ENCODE measurements at places on chromosomes 3 and 15. TPM values are rescaled to one million over a fixed set of nuclear protein-coding genes. Genes with fewer than 3 reads are reported as not detected.
A peak's percentile ranks its signal among the peaks of the same experiment; 100 is the strongest.

KIF15 gene
- total RNA-seq = 6.9 TPM

FMN1 gene
- total RNA-seq = 1.2 TPM

LRRIQ4 gene
- total RNA-seq = 0.82 TPM

GOLGA6A gene
- total RNA-seq = under 0.01 TPM

- no peak for DNase-seq
Measured at GRCh38 chr3:150911771-150912170, 6.5 kb upstream of the MINDY4B start.

- no peak for DNase-seq
Measured at GRCh38 chr15:101675015-101675414, 22.8 kb upstream of the TM2D3 start.

DNA sequence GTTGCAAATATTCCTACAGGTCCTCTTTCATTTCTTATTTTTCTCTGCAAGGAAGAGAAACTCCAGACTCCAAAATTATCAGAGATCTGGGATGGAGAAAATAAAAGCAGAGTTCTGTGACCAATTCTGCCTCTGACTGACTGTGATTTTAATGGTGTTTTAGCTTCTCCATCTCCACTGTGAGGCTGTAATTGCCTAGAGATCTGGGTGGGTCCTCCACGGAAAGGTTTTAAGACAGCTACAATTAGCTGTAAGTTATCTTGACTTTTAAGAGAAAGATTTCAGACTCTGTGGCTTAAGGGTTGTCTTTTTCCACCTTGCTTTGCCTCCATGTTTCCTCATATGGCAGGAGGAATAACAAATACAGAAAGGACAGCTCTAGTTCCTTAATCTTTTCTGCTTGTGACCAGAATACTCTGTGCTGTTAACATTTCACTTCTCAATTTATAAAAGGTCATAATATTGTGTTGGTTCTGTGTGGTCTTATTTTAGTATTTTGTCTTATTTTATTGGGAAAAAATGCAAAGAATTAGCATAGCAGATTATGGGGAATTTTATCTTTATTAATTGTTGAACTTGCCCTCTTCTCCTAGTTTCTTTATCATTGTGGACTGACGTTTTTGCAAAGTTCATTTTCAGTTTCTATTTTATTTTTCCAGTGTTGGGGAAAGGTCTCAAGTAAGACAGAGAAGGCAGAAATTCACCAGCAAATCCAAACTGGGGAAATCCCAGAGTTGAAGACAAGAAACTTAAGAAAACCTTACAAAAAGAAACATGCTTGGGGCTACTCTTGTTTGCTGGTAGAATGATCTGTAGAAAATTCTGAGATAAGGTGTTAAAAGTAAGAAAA lies 157.9 kb downstream of the RAP2B start:
- DNase-seq = no peak

GRCh38 chr3:174846055-174846454 lies 13.1 kb upstream of the NAALADL2 start:
- no peak for DNase-seq

DNA sequence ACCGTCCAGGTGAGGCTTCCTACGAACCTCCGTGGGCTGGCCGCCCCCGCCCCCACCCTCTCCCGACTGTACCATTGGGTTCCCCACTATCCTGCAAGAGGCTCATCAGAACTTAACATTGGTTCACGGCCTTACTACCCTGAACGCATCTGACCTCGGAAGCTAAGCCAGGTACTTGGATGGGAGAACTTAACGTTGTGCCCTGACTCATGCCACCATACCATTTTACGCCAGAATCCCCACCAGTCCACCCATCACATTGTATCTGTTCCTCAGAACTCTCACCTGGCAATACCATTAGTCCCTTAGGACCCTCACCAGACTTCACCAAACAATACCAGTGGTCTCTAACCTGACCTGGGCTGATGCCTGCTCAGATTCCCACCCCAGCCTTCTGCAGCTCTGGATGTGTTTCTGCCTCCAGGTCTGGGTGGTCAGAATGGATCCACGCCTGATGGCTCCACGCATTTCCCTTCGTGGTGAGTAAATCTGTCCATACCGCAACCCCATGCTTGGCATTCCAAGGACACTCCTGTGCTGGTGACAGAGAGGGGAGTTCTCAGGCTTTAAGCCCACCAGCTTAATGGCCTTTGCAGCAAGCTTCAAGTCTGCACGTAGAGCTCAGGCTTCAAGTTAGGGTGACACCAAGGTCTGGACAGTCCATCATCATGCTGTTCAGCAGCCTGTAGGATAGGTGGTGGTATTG lies 562 bp downstream of the TCTA start:
- no peak for DNase-seq

- no peak for DNase-seq
Measured at GRCh38 chr15:87722941-87723691, 533.4 kb downstream of the NTRK3 start.

DNA sequence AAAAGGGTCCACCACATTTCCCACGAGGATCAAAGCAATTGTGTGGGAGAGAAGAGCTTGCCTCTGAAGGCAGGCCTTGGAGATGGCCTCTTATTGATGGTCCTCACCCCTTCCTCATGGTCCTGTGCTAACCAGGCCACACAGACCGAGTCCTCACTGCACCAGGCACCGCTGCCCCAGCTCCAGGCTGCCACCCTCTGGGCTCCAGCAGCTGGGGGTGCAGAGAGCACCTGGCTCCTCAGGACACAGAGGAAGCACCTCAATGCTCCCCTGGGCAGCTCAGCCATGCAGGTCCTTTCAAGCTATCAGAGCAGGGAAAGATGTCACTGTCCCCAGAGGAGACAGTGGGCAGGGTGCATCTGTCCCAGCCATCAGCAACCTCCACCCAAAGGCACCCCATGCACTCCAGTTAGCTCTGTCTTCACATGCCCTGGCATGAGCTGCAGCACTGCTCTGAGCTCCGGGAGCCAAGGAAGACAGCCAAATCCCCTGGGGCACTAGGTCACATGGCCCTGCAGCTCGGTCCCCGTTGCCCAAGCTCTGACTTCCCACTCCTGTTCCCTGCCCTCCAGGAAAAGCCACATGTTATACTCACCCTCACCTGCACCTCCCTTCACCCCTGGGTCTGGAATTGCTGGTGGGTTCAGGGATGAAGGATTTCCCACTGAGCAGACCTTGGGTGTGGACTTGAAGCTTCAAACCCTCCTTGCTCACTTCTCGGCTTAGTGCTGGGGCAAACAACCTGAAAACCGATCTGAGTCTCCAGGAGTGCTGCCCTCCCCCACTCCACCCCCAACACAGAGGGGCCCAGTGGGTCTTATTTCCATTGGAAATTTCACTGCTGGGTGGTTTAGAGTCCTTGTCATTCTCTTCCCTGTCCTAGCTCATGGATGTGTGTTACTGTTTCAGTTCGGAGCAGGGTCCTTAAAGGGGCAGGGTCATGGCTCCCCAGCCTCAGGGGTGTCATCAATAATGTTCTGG lies 32.6 kb downstream of the ALS2CL start:
- no peak for DNase-seq

DNA sequence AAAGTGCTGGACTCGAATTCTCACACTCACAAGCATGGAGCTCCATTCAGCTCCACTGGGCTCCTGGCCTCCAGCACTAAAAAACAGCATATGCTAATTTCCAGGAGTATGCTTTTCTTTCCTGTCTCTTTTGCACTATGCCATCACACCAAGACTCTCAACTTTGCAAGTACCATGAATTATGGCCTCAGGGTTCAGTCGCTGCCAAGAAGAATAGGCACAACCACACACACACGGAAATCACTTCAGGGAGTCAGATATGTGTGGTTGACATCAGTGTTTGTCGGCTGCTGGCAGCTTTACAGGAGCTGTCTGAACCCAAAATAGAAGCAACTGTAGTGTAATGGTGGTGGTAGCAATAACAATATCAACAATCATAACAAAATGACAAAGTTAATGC lies 305.0 kb upstream of the SLCO3A1 start:
- no peak for DNase-seq

- no peak for DNase-seq
Measured at GRCh38 chr3:11356269-11356668, 84.1 kb downstream of the ATG7 start.

- DNase-seq = no peak
Measured at GRCh38 chr3:163368168-163368567, 1710.1 kb downstream of the SI start.

DNA sequence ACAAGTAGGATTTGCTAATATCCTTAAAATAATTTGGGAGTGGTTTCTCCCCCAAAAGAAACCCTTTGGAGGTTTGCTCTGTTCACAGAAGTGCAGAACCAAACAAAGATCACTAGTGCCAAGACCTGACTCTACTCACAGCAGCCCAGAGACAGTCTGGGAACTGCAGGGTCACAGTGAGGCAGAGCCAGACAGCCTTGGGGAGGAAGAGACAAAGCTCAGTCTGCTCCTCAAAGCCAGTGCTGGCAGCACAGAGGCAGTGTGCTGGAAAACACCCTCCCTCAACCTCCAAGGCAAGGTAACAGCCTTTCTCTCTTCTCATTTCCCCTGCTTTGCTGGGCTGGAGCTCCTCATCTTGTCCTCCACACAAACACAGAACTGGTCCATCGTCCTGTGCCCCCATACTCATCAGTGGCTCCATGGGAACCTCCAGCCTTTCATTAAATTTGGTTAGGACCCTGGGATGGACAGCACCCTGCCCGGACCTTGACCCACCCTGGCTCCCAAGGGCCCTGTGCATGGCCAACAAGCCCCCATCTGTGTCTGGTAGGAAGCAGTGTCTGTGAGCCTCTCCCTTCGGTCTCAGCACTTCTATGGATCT lies 12.6 kb downstream of the RAB6B start:
- DNase-seq = no peak

- no peak for DNase-seq
Measured at GRCh38 chr15:72042865-72043264, 75.1 kb downstream of the MYO9A start.

DNA sequence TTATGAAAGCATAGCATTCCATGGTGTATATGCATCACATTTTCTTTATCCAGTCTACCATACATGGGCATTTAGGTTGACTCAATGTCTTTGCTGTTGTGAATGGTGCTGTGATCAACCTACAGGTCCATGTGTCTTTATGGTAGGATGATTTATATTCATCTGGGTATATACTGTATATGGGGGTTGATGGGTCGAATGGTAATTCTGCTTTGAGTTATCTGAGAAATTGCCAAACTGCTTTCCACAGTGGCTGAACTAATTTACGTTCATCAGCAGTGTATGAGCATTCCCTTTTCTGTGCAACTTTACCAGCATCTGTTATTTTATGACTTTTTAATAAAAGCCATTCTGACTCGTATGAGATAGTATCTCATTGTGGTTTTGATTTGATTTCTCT lies 662.4 kb upstream of the BCHE start:
- no peak for DNase-seq

- DNase-seq = peak; percentile 62
Measured at GRCh38 chr15:45458746-45459403, 63.7 kb downstream of the SLC30A4 start.

DNA sequence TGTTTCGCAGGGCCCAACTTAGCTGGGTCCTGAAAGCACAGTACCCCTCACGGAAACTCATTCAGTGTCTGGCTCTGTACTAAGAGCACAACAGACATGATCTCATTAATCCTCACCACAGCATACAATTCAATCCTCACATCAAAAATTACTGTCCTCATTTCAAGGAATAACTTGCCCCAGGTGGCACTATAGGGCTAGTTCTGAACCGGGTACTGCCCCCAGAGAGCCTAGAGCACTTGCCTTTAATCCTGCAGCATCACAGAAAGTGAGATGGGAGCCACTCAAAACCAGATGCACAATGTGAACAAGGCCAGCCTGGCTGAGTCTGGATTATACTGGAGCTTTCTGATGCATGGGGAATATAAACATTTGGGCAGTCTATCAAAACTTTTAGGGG lies 122.6 kb downstream of the OSBPL10 start:
- DNase-seq = no peak

DNA sequence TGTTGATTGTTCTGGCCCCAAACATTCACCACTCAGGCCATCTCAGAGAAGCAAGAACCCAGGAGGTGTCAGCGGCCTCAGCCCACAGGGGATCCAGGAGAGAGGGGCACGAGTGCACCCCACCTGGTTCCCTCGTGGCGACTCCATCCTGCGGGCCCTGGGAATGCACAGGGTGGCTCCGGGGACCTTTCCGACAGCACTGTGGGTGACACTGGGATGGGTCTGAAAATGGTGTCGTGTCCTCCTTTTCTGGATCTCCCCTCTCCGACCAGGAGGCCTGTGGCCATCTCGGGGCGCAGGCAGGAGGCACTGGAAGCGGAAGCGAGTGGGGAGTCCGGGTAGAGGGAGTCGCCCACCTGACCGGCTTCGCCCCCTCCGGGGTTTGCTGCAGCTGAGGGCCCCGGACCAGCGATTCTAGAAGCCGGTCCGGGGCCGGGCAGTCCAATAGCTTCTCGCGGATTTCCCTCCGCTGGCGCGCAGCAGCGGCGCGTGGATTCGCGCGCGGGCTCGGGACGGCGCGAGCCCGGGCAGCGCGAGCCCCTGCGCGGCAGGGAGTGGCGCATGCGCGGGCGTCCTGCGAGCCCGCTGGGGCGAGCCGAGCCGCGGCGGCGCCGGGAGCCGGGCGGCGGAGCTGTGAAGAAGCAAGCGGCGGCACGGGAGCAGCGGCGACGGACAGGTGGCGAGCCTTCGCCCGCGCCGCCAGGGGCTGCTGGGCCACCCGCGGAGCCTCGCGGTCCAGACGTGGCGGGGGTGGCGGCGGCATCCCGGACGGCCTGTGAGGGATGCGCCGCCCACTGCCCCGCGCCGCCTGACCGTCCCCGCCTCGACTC lies at the start of gene DOCK3:
DOCK3 (plus strand) TSS at position 579 of the 830 bp plus-strand sequence. CDS start 337 bp downstream, outside the sequence.
- DNase-seq = peak; percentile 81

- DNase-seq = no peak
Measured at GRCh38 chr15:33844597-33844996, 123.7 kb upstream of the CHRM5 start.
